Fibroblast of lung (primary cell): ENCODE measurements at places on chromosomes 13 and 19. TPM values are rescaled to one million over a fixed set of nuclear protein-coding genes. Genes with fewer than 3 reads are reported as not detected.

DNA sequence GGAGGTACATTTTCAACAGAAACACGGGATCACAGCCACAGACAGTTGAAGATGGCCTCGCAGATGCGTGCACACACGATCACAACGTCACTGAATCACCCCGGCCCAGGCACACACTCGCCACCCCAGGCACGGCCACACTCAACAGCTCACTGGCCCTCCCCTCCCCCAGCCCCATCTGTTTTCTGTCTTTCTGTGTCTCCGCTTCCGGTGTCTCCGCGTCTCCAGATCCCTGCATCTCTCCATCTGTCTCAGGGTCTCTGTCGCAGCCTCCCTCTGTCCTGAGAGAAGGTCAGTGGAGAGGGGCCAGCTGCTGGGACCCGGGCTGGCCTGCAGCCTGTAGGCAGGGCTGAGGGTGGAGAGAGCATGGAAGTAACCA, 3.8 kb upstream of the ATP1A3 start:
- no peak for DNase-seq

ZNF135 gene
- total RNA-seq, result 6.2 and 11.2 TPM in 2 replicates

HSD17B14 gene
- total RNA-seq, result 7.7 and 11.1 TPM in 2 replicates

DNA sequence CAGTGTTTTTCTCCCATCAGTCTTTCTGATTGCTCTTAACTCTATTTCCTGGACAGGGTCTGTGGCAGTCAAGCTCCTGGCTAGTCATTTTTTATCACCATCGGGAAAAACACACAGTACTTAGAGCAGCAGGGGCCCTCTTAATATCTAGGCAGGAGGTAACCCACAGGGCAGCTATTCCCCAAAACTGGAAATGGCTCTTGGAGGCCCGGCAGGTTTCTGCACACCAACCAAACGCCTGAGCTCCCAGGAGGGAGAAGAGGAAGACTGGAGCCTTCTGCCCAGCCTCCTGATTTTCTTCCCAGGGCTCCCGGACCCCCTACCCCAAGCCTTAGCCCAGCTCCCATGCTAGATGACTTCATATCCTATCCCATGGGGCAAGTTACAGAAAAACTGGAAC, 49.3 kb upstream of the VSTM2B start:
- DNase-seq, result no peak

USPL1 gene
- 12.4 and 14.1 TPM in 2 replicates for total RNA-seq

ADGRE2 gene
- under 0.01 TPM in 2 replicates for total RNA-seq

DNA sequence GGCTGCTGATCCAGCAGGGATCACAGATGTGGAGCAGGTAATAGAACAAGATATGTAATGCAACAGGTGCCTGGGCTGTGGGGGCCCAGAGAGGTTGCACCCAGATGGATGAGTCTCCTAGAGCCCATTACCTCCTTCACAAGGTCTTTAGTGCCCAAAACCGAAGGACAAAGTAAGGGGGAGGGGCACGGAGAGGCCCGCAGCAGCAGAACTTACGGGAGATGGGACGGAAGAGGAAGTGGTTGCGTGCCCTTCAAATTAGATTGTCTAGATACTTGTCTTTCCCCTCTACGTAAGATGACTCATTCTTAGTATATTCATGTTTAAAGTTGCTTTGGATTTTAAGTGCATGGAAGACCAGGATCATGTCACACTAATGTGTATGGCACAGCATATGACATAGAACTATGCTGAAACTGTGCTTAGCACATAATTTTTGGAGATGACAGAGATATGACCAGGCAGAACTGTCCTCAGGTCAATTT, 5.7 kb upstream of the MRPS31 start:
- peak; percentile 23 for DNase-seq

- DNase-seq, result no peak
Observed at GRCh38 chr13:44605721-44606120, 29.6 kb upstream of the TSC22D1 start.

- peak; percentile 11 for DNase-seq
Observed at GRCh38 chr13:73190477-73190876, 131.7 kb downstream of the KLF5 start.

UBE2L5 gene
- not detected in 2 replicates for total RNA-seq

SIGLEC11 gene
- not detected in 2 replicates for total RNA-seq

- DNase-seq, result no peak
Observed at GRCh38 chr13:103607995-103608394, 541.8 kb upstream of the SLC10A2 start.

ASF1B gene
- total RNA-seq, result 0.26 and 2.6 TPM in 2 replicates

DNA sequence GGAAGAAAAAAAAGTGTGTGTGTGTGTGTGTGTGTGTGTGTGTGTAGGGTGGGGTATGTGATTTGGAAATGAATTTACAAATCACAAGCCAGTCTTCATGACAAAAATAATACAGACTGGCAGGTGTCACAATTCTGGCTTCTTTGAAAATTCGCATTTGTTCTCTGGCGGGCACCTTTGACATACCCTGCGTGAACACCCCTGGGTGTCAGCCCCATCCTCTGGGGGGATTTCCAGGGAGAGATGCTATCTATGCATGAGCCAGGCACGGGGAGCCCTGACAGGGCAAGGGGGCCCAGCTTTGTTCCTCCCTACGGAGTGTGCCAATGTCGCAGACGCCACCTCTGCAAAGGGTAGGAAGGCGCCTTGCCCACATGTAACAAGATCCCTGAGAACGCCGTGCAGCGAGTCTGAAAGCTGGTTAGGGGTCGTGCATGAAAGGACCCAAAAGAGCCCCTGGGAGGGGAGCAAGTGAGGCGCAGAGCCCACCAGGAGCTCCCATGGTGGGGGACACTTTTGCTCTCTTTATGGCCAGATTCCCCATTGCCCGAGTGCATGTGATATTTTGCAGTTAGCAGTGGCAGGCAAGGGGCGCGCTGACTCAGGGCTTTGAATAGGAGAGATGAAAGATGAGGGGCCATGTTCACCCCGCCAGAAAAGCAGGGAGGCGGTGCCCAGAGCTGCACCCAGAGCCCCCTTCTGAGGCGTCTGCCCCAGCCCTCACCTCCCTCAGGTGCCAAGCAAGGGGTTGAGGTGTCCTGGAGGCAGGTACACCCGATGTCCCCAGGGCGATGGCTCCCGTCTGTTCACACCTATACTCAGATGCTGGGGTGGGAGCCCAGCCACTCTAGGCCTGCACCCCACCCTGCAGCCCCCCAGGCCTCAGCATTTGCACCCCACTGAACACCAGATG, 45.3 kb downstream of the KLF2 start:
- DNase-seq, result no peak

GRCh38 chr19:3338541-3339181, 27.7 kb upstream of the NFIC start:
- DNase-seq, result no peak

DNA sequence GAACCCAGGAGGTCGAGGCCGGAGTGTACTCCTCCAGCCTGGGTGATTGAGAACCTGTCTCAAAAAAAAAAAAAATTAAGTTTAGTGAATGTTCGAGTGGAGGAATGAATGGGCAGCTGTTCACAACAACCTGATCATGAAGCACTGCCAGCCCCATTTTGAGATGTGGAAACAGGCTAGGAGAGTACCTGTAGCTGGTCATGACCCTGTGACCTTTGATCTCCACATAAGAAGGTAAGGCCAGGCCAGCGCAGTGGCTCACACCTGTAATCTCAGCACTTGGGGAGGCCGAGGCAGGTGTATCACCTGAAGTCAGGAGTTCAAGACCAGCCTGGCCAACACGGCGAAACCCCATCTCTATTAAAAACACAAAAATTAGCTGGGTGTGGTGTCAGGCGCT, 7.6 kb downstream of the RAVER1 start:
- DNase-seq, result no peak

- peak; percentile 71 for DNase-seq
Observed at GRCh38 chr13:87274209-87274819, 396.9 kb upstream of the SLITRK5 start.

PCDH17 gene
- total RNA-seq, result under 0.01 and 0.17 TPM in 2 replicates

GRCh38 chr13:101730420-101731000, 278.0 kb downstream of the ITGBL1 start:
- DNase-seq, result no peak

PRSS57 gene
- not detected in 2 replicates for total RNA-seq

ZNF610 gene
- total RNA-seq, result 3.3 and 5.3 TPM in 2 replicates

DNA sequence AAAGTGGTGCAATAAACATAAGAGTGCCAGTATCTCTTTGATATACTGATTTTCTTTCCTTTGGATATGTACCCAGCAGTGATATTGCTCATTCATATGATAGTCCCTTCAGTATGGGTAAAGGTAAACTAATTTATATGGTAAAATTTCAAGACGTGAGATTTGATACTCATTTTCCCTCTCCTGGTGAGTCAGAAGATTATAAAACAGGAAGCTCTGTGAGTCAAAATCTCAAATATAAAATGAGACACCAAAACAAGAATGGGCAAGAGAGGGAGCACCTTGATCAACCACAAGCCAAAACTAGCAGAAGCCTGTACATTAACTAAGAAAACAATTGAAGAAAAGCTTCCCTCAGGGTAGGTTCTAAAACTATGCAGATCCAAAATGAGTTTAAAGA, 216.3 kb downstream of the SLITRK6 start:
- DNase-seq, result no peak
